Urinary bladder (tissue), 4 donors: ENCODE measurements at places on chromosomes 3 and 15. TPM values are rescaled to one million over a fixed set of nuclear protein-coding genes. Genes with fewer than 3 reads are reported as not detected.

Gene CCDC80
- polyA plus RNA-seq: 62.3 TPM

Gene PPP2R3A
- 10.5 TPM for polyA plus RNA-seq

Gene ARRDC4
- polyA plus RNA-seq: 30.5 TPM

Gene GXYLT2
- polyA plus RNA-seq: 2.6 TPM

Gene CLRN1
- polyA plus RNA-seq: not detected

Gene WDR93
- polyA plus RNA-seq: 0.16 TPM

Gene SERPINI2
- polyA plus RNA-seq: 0.08 TPM

Gene A4GNT
- polyA plus RNA-seq: not detected

Gene TRIM42
- polyA plus RNA-seq: not detected

Gene DCBLD2
- 16.0 TPM for polyA plus RNA-seq

Gene FOXB1
- 0.03 TPM for polyA plus RNA-seq

Gene LTF
- polyA plus RNA-seq: 0.66 TPM

Gene KATNBL1
- polyA plus RNA-seq: 15.3 TPM

Gene RETNLB
- polyA plus RNA-seq: not detected

Gene COLQ
- 1.8 TPM for polyA plus RNA-seq

Gene NANOGP8
- polyA plus RNA-seq: not detected

Gene KLF15
- polyA plus RNA-seq: 57.3 TPM

Gene SEMA3B
- 35.5 TPM for polyA plus RNA-seq

Gene GLDN
- 1.5 TPM for polyA plus RNA-seq

Gene CPB1
- polyA plus RNA-seq: 0.51 TPM

Gene UBAP1L
- 1.9 TPM for polyA plus RNA-seq

Gene C3orf18
- 21.6 TPM for polyA plus RNA-seq

Gene BCL6
- 96.4 TPM for polyA plus RNA-seq

Gene CCDC174
- 13.7 TPM for polyA plus RNA-seq

Gene SLC28A2
- polyA plus RNA-seq: not detected

Gene USP13
- polyA plus RNA-seq: 6.4 TPM

Gene PIGZ
- 10.8 TPM for polyA plus RNA-seq

Gene CLDN16
- polyA plus RNA-seq: 0.16 TPM

Gene CISH
- 7.9 TPM for polyA plus RNA-seq

Gene IMPG2
- polyA plus RNA-seq: 0.16 TPM

Gene PP2D1
- not detected for polyA plus RNA-seq

Gene PLSCR5
- not detected for polyA plus RNA-seq

Gene SMAD6
- 20.1 TPM for polyA plus RNA-seq

Gene PLSCR2
- not detected for polyA plus RNA-seq

Gene SST
- 3.7 TPM for polyA plus RNA-seq

Gene PPP1R14D
- polyA plus RNA-seq: not detected

Gene GRIP2
- polyA plus RNA-seq: 0.91 TPM

Gene DUOX2
- polyA plus RNA-seq: 2.4 TPM

Gene ADAMTSL3
- 14.4 TPM for polyA plus RNA-seq

Gene NOX5
- polyA plus RNA-seq: 0.19 TPM

Gene THRB
- 8.3 TPM for polyA plus RNA-seq

Gene PARP9
- polyA plus RNA-seq: 24.1 TPM
